ENCODE measurements at places on chromosomes 1 and 21.

DNA sequence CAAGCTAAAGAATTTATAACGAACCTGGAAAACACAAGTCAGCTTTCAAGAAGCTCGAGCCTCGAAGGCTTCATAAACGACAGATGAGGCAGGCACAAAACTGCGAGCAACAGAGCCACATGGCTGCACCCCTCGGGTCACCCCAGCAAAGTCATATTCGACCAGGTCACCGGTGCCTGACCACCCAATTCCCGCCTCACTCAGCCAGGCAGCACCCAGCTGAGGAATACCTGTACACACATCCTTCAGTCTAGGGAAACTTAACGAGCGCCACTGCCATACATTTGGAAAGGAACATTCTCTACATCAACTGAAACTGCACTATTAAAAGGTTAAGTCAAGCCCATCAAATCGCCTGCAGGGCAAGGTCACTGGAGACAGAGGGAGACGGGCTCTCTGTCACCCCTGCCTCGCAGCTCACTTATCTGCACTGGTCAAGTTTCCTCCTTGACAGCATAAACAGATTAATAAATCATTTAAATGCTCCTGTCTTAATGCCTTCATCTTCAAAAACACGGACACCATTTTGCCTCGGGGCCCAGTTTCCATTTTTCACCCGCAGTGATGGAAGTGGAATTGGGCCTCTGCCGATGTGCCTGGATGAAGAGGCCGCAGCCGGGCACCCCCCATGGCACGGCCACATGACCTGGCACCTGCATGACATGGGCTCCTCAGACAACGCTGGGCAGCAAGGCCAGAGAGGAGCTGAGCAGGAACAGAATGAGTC is 20.6 kb downstream of the NPHP4 start:
- DNase-seq, result no peak

- no peak for DNase-seq
Observed at GRCh38 chr21:32499249-32500055, 85.9 kb downstream of the TCP10L start.

DNA sequence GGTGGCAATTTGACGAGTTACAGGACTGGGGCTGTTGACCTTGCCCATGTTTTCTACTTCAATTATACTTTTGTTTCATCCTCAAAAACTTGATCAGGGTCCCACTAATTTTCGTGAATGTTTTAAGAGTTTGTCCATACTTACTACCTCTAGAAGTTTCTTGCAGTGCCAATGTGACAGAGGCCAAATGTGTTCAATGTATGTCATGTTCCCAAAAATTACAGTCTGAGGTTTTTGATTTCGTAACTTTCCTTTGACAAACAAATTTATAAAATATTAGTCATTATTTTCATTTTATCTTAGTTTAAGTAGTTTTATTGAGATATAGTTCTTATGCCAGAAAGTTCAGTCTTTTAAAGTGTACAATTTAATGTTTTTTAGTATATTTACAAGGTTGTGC is 15.3 kb downstream of the VPS13D start:
- DNase-seq, result no peak

GRCh38 chr1:18723701-18724411 is 93.2 kb downstream of the PAX7 start:
- no peak for DNase-seq

- no peak for DNase-seq
Observed at GRCh38 chr1:87515781-87516180, 187.1 kb downstream of the LMO4 start.

- no peak for DNase-seq
Observed at GRCh38 chr1:8536515-8536914, 218.6 kb downstream of the SLC45A1 start.

- DNase-seq, result no peak
Observed at GRCh38 chr1:183636334-183636682, 725 bp upstream of the ARPC5 start.

DNA sequence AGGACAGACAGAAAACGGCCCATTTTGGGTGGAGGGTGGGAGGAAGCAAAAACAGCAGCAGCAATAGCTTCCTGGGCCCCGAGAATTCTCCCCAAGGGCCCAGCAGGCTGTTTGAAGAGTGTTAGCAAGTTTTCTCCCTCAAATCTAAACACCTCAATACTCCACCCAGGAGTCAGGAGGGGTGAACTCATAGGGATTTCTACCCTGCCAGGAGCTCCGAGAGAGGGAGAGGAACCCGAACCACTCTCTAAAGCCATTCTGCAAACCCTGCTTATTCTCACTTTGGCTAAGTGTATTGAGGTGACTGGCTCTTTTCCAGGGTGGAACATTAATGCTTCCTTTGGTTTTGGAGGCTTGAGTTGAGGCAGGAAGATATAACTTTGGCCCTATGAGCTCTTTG is 55.6 kb upstream of the PPM1J start:
- DNase-seq, result no peak

DNA sequence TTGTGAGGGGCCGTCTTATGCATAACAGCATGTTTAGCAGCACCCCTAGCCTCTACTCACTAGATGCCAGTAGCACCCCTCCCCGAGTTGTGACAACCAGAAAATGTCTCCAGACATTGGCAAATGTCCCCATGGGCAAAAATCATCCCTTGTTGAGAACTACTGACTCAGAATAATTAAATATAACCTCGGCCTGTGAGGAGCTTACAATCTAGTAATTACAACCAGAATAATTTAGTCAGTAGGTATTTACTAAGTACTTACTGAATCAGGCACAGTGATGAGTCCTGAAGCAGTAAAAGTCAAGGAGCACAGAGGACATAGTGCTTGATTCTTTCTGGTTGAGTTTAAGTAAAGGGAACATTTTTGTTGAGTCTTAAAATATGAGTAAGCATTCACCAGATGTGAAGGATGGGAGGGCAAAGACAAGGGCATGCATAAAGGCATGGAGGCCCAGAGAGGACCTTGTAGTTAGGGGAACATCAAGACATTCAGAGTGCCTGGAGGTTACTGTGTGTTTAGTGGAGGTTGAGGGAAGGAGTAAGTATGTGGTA is 44.1 kb upstream of the KCNQ4 start:
- no peak for DNase-seq

GRCh38 chr21:33850401-33850800 is 65.2 kb downstream of the ATP5PO start:
- DNase-seq, result no peak

DNA sequence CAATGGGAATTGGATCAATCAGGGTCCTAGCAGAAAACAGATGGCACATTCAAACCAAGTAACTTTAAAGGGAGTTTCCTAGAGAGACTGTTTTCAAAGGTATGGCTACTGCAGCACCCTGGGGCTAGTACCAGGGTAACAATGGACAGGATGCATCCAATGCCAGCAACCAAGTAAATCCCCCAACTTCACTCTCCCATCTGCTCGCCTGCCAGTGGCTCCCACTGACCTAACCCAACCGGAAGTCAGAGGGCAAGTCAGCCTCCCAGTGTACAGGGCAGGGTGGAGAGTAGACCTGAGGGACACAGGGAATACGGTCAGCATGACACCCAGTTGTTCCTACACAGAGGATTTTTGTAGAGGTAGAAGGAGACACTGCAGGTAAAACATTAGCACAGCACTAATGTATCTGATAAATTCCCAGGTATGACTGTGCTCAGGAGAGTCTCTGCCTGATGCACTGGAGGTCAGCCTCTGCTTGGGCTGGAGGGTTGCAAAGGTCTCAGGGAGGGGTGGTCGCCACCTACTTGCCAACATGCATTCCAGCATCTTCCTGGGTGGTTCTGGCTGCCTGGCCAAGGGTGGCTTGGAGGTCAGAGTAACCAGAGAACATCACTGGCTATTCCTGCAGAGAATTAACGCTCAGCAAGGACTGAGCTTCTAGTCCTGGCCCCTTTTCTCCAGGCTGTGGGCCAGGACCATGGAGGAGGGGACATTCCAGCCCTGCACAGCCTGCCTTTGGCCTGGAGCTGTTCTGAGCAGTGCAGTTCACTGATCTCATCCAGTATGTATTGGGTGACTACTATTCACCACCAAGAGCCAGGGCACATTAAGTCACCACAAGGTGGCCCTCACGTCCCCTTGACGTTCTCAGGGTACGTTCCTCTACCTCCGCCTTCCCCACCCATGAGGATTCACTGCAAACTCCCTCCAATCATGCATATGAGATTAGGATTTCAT is 5.1 kb upstream of the GJA4 start:
- DNase-seq, result no peak

DNA sequence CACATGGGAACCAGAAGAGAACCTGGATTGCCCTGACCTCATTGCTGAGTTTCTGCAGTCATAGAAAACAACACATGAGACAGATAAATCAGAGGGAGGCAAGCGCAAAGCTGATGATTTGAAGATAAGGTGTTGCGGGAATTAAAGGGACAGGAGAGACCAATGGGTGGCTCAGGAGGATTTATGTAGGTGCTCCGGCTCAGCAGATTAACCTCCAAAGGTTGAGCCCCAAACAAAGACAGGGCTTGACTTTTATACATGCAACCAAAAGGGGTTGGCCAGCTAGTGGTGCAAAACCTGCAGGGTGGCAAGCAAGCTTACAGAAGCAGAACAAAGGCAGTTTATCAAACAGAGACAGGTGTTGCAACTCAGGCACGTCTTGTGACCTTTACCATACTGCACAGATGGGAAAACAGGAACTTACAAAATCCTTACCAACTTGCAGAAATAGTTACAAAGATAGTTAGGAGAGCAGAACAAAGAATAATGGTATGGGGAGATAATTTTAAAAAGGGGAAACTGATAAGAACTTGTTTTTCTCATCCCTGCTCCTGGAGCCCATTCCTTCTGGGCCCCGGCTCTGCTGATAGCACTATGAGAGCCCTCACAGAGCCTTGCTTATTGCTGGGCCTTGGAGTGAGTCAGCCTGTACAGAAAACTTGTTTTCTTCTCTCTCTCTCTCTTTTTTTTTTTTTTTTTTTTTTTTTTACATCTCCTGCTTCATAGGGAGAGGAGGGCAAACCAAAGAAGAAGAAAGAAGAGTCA is 93.6 kb downstream of the SNRPE start:
- DNase-seq, result no peak

GRCh38 chr1:3403388-3404231 is 50.9 kb upstream of the ARHGEF16 start:
- DNase-seq, result no peak

- no peak for DNase-seq
Observed at GRCh38 chr1:185823467-185823866, 89.3 kb downstream of the HMCN1 start.

DNA sequence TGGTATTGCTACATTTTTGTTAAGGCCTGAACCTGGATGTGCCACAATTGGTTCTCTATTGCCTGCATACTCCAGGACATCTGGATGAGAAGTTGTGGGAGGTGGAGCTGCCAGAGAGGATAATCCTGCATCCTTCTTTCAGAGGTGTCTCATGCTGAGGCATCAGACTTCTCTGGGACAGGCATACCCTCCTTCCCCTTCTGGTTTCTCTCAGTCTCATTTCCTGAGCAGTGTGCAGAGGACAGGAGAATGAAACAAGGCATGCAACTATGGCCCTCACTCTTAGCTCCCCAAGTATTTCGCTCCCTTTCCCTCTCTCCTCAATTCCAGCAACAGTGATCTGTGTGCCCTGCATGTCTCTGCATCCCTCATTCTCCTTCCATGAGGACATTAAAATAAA is 7.6 kb upstream of the RGSL1 start:
- DNase-seq, result no peak

DNA sequence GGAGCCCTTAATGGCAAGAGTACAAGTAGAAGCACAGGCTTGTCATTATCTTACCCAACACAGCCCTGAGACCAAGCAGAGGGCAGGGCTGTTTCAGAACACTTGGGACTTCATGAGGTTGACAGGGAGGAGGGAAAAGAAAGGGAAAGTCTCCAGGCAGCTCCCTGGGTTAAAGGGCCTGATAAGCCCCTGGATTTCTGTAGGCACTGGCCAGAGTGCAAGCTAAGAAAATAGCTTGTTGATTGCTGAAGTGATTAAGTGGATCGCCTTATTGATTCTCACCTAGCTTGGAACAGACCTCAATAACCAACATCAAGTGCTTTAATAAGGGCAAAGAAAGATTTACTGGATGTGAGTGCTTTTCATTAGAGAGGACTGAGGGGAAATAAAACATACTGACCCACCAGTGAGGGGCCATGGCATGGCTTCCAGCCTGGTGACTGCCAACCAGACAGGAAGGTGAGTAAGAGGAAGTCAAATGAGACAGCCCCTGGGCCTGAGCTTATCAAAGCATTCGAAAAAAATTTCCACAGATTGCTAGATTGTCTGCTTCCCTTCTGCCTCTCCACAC is 121.4 kb upstream of the NFIA start:
- no peak for DNase-seq

- no peak for DNase-seq
Observed at GRCh38 chr1:218686258-218686657, 341.1 kb downstream of the TGFB2 start.

GRCh38 chr21:46594276-46594675 is 10.6 kb downstream of the S100B start:
- no peak for DNase-seq

GRCh38 chr1:53366901-53367502 is 39.1 kb upstream of the LRP8 start:
- DNase-seq, result no peak

- no peak for DNase-seq
Observed at GRCh38 chr21:33024201-33025103, 1.3 kb upstream of the OLIG2 start.

DNA sequence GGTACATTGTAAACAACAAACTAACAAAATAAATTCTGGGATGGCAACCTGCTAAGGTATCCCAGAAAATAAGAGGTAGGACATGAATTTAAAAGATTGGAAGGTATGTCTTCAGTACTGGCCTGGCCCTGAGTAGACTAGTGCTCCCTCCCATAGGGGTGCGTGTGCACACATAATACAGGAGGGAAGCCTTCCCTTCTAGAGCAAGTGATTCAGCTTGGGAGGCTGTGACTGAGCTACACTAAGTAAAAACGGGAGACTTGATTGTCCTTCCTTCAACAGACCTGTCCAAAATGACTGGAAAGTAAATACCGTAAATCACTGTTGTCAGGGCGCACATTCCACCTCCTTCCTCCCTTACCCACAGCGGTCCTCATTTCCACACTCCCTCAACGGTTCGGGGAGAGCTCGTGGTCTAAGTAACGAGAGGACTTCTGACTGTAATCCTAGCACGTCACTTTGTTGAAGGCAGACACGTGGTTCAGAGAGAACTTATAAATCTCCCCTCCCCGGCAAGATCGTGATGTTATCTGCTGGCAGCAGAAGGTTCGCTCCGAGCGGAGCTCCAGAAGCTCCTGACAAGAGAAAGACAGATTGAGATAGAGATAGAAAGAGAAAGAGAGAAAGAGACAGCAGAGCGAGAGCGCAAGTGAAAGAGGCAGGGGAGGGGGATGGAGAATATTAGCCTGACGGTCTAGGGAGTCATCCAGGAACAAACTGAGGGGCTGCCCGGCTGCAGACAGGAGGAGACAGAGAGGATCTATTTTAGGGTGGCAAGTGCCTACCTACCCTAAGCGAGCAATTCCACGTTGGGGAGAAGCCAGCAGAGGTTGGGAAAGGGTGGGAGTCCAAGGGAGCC is at the start of gene TGFB2:
TSS of gene TGFB2 (plus strand) at position 523 of the 859 bp plus-strand sequence. CDS start 1,366 bp downstream, outside the sequence.
- DNase-seq, result no peak
